ENCODE measurements at places on chromosomes 11 and 22.
A peak's percentile ranks its signal among the peaks of the same experiment; 100 is the strongest.

DNA sequence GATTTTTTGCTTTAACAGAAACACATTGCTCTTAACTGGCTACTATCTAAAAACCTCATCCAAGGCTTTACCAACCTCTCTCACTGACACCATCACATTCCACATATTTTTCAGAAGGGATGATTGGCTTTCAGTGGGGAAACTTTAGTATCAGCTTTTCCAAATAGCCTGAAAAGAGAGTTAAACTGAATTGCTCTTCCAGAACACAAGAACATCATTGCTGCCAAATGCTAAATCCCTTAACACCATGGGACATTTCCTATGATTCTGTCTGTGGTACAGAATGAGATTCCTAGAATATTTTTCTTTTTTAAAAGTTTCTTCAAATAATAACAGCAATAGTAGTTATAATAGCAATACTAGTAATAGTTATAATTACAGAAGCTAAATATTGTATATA, 45.4 kb downstream of the SOX6 start:
- DNase-seq: no peak

DNA sequence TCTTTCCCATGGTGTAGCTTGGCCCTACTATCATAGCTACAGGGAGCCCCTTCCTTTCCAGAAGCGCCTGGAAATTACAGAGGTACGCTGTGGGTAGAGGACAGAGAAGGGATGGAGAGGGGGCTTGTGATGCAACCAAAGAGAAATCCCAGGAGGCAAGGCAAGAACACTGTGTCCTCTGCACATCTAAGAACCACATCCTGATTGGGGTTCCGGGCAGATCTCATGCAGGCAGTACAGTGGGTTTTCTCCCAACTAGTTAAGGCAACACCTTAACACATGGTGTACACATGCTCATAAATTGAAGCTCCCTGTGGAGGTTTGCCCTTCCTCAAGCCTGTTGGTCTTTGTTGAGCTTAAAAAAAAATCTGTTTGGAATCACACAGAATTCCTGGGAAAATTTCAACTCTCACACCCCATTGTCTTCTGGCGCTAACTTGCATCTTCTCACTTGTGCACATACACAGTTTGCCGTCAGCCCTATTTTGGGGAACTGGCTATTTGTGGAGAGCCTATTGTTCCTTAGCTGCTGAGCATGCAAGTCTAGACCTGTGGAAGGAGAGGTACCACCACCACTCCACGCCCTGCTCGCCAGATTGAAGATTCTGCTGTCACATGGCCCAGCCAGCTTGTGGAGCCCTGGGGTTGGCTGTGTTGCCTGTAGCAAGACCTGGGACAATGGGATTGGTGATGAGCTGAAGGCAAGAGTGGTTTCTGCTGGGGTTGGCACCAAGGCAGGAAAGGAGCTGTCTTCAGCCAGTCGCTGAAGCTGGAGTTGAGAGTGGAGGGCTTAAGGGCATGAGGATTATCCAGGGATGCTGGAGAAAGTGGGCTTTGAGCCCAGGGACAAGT, 52.4 kb downstream of the ALX4 start:
- no peak for DNase-seq

DNA sequence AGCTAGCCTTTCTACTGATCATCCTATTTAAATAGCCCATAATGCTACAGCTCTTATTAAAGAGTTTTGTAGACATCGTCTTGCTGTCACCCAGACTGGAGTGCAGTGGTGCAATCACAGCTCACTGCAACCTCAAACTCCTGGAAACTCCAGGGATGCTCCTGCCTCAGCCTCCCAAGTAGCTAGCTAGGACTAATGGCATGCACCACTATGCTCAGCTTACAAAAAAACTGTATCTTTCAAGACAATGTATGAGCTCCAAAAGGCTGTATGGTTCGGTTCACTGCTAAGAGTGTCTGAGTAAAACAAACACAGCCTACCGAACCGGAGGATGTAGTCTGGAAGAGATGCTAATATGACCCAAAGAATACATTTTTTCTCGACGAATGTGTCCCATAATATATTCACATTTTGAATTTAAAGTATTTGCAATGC, 2.6 kb downstream of the TAF1D start:
- no peak for DNase-seq

GRCh38 chr11:46728659-46729040, 9.6 kb downstream of the F2 start:
- DNase-seq: peak; percentile 58

DNA sequence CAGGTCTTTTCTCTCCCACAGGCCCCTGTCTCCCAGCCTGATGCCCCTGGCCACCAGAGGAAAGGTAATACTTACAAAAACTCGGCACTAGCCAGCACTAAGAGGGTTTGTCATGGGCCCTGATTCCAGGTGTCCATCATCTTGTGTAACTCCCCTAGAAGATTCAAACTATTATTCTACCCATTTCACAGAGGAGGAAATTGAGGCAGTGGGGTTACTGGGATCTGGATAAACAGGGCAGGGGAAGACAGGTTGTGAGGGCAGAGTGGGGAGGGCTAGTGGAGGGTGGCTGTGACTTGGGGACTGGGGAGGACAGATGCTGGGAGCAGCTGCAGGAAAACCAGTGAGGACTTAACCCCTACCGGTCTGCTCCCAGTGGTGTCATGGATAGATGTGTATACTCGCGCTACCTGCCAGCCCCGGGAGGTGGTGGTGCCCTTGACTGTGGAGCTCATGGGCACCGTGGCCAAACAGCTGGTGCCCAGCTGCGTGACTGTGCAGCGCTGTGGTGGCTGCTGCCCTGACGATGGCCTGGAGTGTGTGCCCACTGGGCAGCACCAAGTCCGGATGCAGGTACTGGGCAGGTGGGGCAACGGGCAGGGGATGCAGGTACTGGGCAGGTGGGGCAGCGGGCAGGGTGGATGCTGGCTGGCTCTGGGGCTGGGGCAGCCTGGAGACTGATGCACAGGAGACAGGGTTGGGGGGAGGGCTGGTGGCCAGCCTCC, 1.2 kb downstream of the VEGFB start:
- DNase-seq: no peak

DNA sequence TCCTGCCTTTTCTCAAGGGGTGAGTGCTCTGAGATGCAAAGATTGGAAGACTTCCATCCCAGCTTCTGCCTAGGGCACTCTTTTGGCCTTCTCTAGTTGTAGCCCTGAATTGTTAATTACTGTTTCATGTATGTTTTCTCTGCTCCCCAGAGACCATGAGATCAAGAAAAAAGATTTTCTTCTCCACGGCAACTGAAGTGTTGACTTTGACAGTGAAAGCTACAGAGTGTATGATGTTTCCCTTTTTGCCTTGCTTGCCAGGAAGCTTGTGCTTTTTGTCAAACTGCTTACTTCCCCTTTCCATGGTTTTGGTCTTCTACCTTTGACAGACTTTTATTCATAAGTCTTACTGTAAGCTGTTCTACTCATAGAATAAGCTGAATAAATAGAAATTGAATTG, 23.3 kb upstream of the EIF3D start:
- DNase-seq: no peak

DNA sequence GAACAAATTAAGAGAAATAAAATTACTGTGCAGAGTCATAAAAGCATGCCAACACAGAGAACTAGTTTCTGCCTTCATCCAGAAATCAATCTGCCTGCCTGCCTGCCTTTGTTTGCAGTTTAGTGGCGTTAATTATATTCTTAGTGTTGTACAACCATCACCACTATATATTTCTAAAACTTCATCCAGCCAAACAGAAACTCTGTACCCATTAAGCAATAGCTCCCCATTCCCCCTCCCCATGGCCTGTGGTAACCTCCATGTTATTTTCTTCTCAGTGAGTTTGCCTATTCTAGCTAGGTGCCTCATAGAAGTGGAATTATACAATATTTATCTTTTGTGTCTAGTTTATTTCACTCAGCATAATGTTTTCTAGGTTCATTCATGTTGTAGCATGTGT, 183.2 kb upstream of the TBCEL start:
- no peak for DNase-seq

- no peak for DNase-seq
Observed at GRCh38 chr22:20204311-20204710, 53.5 kb upstream of the CCDC188 start.

DNA sequence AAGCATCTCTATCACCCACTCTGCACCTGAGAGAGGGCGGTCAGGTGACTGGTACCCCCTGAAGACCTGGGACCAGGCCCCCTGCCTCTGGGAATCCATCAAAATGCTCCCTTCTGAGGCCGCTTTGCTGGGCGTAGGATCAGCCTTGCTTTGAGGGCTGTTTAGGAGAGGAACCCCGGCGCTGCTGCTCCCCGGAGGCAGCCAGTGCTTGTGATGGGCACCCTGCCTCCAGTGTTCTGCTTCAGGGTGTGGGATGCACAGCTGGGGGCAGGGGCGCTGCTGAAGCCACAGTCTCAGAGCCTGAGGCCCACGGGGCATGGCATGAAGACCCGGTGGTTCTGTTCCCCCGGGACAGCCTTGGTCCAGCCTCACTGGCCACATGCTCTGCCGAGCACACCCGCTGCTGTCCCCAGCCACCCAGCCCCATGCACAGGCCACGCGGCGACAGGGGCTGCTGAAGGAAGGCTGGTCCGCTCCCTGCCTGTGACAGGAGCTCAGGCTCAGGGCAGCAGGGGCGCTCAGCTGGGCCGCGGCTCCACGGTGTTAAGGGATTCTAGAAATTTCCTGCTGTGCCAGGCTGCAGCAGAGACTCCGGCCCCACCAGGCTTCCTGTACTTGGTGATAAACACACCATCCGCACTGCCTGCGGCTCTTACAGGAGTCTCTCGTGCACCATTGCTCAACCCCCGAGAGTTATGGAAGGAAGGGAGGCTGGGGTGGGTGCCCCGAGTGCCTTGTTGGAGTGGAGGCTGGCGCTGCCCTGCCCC, 91.0 kb downstream of the KCNQ1 start:
- no peak for DNase-seq

GRCh38 chr22:45946805-45947600, 30.0 kb downstream of the WNT7B start:
- DNase-seq: peak; percentile 64

Measured in posterior cingulate gyrus (tissue), 11 donors.